ENCODE measurements at places on chromosomes 3 and 15.

GRCh38 chr3:119974656-119975055 lies 119.6 kb downstream of the GSK3B start:
- no peak for DNase-seq

- no peak for DNase-seq
Observed at GRCh38 chr3:61729038-61729634, 167.8 kb downstream of the PTPRG start.

DNA sequence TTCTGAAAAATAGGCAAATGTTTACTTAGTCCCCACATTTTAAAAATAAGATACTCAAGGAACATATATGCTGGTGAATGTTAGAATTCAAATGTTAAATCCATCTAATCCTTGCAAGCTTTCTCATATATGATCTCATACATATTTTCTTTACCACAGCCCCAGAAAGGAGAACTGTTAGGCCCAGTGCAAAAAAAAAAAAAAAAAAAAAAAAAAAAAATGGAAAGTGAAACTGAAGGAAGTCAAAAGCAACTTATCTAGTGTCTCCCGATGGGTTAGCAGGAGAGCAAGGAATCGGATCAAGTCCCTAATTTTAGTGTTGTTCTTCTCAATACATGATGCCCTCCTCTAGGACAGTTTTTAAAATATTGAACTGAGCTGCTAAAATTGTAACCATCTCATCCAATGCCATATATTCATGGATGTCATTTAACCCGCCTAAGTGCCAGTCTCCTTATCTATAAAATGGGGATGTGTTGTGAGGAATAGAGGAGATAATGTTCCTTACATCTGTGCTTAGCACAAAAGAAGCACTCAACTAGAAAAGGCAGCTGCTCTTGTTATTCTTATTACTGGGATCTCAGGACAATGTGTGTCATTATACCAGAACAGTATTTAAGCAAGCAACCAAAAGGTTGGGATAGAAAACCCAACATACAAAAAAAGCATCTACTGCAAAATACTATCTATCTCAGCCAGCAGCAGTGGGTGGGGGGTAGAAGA lies 279.7 kb downstream of the MAGI1 start:
- no peak for DNase-seq

DNA sequence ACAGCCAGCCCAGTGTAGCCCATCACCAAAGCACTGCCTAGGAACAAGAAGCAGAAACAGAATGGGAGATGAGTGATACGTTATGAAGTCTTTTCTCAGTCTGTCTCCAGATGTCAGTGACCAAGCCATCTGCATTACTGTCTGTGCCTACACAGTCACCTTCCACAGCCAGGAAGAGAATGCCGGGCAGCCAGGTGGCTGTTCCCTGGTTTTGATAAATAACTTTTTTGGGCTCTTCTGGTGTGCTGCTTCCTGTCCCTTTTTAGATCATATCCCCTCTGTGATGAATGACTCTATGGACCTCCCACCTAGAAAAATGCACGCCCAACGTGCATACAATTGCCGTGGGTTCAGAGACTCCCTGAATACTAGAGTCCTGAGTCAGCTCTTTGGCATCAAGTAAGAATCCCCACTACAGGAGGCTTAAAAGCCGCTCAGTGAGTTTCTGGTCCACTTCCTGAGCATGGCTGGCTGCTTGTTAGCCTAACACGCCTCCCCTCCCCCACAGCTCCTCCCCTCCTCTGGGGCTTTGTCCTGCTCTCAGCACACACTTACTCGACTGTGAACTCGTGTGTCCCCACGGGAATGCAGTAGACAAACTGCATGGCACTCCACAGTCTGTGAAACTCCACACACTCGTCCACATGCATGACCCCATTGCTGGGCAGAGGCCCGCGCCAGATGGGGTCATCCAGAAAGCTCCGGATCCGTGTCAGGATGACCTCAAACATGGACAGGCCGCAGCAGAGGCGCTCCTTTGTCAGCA lies 34.7 kb downstream of the NIPA2 start:
- no peak for DNase-seq

- DNase-seq, result no peak
Observed at GRCh38 chr15:38253351-38253781, 730 bp downstream of the SPRED1 start.

- DNase-seq, result no peak
Observed at GRCh38 chr3:113534365-113534764, 2.0 kb downstream of the SIDT1 start.

DNA sequence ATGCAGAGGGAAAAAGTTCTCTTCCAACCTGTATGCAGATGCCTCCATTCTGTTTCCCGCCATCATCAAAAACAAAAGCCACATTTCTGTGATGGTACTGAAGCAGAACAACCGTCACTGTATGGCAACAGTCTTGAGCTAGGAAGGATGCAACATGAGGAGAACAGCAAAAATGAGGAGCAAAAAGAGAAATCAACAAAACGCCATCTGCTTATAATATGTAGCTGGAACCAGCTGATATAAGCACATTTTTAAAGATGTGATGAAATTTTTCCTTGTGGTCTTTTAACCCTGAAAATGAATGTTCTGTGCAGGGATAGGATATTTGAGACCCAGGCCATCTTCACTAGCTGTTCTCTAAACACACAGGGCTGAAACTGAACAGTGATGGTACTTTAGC lies 287.0 kb downstream of the ZIC4 start:
- no peak for DNase-seq

- DNase-seq, result no peak
Observed at GRCh38 chr15:100206643-100207042, 135.1 kb downstream of the ADAMTS17 start.

GRCh38 chr15:63103416-63103815 lies 18.2 kb upstream of the LACTB start:
- no peak for DNase-seq

- no peak for DNase-seq
Observed at GRCh38 chr3:46098319-46098761, 71.1 kb upstream of the XCR1 start.

GRCh38 chr3:41933154-41933676 lies 28.7 kb downstream of the ULK4 start:
- no peak for DNase-seq

- no peak for DNase-seq
Observed at GRCh38 chr3:78221796-78222195, 1181.9 kb downstream of the ROBO2 start.

DNA sequence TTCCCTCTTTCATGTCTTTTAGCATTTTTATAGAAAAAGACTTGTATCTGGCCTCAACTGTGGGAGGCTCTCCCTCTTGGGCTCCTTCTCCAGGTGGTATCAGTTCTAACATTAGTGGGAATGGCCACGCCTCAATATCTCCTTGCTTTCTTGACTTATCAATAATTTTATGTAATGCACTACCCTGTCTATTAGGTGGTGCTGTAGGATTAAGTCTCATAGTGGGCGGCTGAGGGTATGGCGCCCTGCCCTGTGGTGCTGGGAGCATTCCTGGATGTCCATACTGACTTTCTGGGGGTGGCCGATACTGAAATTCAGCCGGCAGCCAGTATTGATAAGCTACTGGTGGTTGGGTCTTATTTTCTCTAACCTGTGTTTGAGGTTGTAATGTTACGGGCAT lies 8.7 kb upstream of the RPUSD3 start:
- no peak for DNase-seq

- DNase-seq, result no peak
Observed at GRCh38 chr3:169953462-169954141, 13.0 kb upstream of the SEC62 start.

DNA sequence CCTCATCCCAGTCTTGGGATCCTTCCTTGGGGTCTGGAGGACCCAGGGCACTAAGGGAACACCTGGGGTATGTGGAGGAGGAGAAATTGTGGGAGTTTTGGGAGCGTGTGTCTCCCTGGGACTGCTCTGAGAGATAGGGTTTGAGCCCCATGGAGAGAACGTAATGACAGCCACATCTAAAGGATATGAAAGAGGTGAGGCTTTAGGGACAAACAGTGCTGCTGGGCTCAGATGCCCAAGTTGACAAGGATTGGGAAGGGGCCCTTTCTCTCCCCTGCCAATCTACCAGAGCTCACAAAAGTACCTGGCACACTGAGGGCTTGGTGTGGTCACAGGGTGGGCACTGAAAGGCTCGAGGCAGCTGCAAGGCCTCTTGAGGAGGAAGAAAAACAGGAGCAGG lies 13.3 kb upstream of the STARD5 start:
- DNase-seq, result no peak

DNA sequence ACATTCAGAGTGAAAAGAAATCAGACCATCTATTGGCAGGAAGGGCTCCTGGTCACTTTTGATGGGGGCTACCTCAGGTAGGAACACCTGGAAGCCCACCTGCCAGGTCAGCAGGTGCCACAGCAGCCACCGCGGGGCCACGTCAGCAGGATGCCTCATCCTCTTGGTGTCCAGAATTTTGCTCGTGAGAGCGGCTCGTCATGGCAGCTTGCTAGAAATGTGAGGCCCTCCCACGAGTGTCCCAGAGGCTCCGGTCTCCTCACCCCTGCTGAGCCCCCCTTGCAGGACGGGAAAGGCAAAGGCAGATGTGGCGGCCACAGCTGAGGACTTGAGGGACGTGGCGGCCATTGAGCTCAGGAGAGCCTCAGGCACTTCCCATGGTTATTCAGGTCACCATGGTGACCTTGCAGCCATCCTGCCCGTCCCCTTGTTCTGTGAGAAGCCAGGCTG lies 129.4 kb downstream of the LRRK1 start:
- no peak for DNase-seq

DNA sequence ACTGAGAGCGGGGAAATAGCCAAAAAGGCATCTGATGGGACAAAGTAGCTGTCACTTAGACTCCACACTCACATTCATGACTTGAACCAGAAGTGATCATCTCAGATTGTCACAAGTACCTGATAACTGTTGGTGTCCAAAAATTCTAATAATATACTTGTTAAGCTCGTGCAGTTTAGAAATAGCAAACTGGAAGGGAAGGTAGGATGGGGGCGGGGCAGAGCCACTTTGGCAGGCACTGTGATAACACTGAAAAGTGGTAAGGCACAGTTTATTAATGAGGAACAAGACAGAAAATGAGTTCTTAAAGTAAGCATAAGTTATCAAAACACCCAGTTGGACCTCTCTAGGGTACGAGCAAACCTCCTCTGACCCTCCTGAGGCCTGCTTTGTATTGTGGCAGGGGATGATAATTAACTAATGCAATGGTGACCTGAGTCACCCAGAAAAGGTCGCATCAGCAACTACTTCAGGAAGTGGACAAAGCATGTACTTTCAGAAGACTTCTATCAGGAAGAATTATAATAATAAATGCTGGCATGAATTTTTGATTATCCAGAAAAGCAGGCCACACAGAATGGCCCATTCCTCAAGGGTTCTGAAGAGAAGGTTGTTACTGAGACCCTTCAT lies 54.4 kb downstream of the ADCY5 start:
- no peak for DNase-seq

DNA sequence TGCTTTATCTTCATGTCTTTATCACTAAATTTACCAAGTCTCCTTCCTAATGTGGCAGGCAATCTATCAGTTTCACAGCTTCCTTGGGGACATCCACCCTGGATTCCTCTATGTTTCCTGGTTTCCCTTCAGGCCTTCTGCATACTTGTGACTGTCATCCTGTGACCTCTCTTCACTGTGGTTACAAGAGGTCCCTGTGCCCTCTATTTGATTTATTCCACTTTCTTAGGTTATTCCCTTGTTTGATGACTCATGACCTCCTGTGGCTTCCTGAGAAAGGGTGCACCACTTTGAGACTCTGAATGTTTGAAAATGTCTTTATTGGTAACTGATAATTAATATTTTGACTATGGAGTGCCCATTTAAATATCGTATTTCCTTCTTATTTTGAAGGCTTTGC lies 60.5 kb upstream of the KY start:
- DNase-seq, result no peak

DNA sequence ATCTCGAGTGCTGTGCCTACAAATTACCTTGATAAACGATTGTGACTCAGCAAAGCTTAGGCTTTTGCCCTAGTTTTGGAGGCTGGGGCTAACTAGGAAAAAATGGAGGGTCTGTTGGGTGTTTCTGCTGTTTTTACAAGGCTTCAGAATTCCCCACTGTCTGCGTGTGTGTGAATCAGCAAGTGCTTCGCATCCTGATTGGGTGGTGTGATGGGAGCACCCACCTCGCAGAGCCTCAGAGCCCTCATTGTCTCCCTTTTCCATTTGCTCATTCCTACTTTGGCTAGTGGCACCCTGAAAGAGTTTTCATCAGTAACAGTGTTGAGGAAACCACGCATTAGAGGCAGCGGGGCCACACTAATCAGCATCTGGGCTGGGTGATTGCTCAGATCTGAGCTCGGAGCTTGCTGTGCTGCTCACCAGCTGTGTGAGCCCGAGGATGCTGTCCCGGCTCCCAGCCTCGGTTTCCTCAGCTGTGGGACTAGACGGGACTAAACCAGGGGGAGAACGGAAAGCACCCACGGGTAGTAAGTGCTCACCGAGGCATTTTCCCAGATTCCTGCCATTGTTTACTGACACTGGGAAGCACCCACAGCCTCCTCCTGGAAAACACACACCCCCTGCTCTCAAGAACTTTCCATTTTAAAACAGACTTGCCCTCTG lies 40.6 kb downstream of the GOLGA8S start:
- DNase-seq, result no peak

DNA sequence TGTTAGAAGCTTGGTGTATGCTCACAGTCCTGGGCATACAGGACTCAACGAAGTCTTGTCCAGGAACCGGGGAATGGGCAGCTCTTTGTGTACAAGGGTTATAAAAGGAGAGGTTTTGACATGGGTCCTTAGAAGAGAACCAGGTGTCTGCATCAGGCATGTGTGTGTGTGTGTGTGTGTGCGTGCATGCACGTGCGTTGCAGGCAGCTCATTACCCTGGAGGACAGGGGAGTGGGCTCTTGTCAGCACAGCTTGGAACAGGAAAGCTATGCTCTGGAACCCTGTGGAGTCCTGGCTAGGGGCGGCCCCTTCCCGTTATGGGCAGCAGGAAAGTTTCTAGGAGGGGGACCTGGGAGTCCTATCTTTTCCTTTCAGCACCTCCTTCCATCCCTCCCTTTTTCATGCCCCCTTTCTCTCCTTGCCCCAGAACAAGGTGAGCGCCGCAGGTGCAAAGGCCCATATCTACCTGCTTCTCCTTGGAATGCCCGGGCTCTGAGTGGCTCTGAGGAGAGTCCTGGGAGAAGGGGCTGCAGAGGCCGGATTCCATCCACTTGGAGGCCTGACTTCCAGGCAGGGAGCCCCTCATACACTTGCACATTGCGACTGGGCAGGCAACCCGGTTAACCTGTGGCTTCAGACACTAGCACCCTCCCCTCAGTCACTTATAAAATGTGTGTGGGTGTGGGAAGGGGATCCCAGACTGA lies 33.9 kb upstream of the LCTL start:
- DNase-seq, result no peak

- no peak for DNase-seq
Observed at GRCh38 chr3:189567766-189568420, 63.3 kb upstream of the TP63 start.

Measured in hematopoietic multipotent progenitor cell treated with erythropoietin and hydrocortisone succinate and interleukin-3 and kit ligand, for 17 days (in vitro differentiated cells).